ENCODE measurements at places on chromosomes 3 and 15.

GRCh38 chr3:79960594-79960993, 192.8 kb upstream of the ROBO1 start:
- DNase-seq, result no peak

- no peak for DNase-seq
These were observed 36.1 kb downstream of the LIPC start for GRCh38 chr15:58467722-58468423.

DNA sequence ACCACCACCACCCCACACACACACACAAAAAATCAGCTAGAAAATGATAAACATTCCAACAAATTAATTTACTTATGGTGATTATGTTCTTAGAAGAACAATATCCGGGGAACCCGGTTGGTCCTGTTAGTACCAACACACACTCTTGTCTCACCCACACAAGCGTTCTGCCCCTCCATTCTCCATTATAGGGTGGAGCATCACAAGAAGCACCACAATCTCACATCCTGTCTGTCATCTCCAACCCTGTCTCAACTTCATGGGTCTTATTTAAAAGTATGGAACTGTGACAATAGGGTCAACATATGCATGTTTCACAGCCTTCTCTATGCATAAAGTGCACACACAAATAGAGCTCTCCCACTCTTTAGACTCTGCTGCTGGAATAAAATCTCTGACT, 5.6 kb downstream of the GSK3B start:
- DNase-seq, result peak; percentile 25

GRCh38 chr15:90592131-90592881, 62.6 kb downstream of the CRTC3 start:
- no peak for DNase-seq

DNA sequence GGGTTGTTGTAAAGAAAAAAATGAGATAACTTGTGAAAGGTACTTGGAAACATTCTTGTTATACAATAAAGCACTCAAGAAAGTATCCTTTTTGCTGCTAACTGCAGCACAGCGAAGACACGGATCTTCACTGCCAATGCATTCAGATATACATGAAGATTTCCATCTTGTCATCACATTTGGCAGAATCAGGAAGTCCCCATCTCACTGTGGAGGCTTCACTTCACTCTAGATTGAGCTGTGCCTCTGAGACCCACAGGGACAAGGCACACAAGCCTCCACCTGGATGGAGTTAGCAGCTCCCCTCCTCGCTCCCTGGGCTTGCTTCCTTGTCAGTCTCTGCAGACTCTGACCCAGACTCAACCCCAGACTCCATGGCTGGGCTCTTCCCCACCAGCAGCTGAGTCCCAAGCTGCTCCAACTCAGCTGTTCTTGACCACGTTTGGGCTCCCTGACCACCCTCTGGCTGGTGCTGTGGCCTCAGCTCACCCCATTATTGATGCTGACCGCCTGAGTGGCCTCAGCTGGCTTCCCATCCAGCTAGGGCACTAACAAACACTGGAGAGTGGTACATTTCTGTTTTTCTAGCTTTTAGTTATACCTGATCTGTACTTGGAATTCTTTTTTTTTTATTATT, 45.4 kb upstream of the SMAD3 start:
- no peak for DNase-seq

GRCh38 chr3:117454254-117454653, 744.7 kb downstream of the TUSC7 start:
- DNase-seq, result no peak

- no peak for DNase-seq
These were observed 105.7 kb downstream of the LRTM1 start for GRCh38 chr3:54822206-54822605.

DNA sequence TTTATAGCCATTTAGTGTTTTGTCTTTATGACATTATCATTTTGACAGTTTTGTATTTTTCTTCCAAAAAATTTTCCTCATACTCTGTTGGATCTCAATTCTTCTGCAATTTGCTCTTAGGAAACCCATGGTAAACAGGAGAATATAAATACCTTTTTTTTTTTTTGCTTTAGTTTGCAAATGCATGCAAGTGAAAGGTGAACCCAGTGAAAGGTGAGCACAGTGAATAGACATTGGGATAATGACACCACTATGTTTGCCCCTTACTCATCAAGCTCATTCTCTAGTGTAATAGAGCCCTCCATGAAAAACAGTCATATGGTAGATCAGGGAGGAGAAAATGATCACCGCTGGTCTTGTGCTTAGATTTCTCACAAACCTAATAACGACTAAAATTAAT, 59.0 kb upstream of the TRPC1 start:
- no peak for DNase-seq

- no peak for DNase-seq
These were observed 10.1 kb downstream of the USP3 start for GRCh38 chr15:63514531-63514943.

- DNase-seq, result no peak
These were observed 189.8 kb downstream of the SLCO3A1 start for GRCh38 chr15:92043283-92043682.

DNA sequence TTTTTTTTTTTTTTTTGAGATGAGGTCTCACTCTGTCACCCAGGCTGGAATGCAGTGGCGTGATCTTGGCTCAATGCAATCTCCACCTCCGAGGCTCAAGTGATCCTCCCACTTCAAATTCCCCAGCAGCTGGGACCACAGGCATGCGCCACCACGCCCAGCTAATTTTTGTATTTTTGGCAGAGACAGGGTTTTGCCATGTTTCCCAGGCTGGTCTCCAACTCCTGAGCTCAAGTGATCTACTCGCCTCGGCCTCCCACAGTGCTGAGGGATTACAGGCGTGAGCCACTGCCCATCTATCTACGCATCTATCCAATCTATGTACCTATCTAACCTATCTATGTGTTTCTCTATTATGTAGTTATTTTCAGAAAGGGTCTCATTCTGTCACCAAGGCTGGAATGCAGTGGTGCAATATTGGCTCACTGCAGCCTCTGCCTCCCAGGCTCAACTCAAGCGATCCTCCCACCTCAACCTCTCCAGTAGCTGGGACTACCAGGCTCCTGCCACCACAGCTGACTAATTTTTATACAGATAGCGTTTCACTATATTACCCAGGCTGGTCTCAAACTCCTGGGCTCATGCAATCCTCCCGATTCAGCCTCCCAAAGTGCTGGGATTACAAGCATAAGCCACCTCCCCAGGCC, 20.2 kb upstream of the GPX1 start:
- no peak for DNase-seq

- peak; percentile 72 for DNase-seq
These were observed 1.8 kb downstream of the RCCD1 start for GRCh38 chr15:90956274-90957030.

DNA sequence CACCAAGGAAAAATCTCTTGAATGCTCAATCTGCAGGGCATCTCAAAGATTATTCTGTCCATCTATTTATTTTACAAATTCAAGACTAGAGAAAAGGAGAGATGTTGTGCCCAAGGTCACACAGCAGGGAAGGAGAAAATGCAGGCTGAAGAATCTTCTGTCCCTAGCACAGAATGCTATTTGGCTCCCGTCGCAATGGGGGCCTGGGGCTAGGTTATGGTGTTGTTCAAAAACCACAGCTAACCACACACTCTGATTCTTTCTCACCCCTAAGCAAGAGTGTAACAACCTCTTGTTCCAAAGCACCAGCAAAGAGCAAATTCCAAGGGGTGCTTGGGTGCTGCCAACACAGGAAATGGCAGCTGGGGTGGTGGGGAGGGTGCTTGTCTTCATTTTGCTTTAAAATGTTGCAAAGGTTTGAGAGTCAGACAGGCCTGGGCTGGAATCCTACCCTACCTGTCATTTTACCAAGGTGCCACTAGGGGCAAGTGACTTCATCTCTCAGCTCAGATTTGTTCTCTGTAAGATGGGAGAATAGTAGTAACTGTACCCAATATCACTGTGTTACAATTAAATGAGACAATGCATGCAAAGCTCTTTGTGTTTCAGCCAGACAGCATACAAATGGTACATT, 112.5 kb downstream of the ADAMTS9 start:
- no peak for DNase-seq

GRCh38 chr3:65995515-65995914, 43.2 kb downstream of the MAGI1 start:
- DNase-seq, result no peak

GRCh38 chr3:185822221-185823000, 2.4 kb downstream of the IGF2BP2 start:
- no peak for DNase-seq

DNA sequence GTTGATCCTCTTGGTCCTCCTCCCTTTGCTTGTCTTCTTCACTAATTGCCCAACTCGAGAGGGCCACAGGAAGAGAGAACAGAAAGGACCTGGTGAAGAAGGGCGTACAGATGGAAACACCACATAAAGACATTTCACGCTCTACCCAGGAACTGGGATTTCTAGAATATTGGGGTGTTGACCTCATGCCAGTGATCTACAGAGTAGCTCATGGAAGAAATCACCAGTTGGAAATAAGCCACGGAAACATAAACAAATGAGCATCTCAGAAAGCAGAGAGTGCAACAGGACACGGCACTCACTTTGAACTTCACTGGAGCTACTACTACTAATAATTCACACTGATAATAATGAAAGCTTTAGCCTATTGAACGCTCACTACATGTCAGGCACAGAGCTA, 84.6 kb upstream of the ARHGEF3 start:
- DNase-seq, result no peak

DNA sequence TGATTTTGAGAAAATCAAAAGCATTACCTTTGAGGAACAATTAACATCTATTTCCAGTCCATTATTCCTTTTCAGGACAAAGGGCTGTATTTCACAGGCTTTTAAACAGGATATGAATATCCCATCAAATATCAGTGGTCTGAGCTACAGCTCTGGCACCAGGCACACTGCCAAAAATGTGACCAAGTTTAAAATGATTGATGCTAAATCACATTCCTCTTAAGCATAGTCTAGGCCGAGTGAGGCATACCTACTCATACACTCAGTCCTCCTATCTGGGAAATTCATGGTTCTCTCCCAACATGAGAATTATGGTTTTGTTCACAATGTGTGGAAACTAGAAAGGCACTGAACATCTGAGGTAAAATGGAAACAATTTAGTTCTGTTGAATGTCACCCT, 683.5 kb downstream of the TUSC7 start:
- DNase-seq, result no peak

DNA sequence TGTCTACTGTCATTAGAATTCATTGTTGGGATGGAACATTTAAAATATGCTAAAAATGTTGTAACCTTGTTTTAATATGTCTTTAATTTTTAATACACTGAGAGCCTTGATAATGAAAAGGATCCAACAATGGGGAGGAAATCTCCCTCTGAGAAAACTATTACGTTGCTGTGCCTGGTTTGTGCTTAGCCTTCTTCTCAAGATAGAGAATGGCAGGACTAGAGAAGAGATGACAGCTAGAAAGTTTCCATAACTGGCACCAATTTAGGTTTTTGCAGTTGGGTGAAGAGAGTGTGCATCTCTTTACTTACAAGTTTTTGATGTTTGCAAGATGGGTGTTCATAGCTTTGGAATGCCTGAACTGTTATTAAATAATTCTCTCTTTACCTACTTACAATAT, 42.6 kb upstream of the NANOGP8 start:
- DNase-seq, result no peak

DNA sequence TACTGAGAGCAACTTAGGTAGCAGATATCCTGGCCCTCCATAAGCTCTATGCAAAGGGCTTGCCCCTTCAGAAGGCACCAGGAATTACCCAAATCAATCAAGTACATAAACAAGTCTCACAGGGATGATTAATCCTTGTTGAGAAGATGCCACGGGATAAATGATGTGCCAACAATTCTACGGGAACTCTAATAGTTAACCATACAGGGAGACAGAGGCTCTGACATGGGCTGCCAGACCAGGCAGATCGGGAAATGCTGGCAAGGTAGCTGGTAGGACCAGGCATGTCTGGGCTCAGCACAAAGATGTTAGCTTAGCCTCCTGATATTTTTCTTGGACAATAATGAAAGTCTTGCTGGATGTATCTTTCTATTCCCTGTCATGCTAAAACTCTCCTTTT, 249.3 kb upstream of the THBS1 start:
- DNase-seq, result no peak

DNA sequence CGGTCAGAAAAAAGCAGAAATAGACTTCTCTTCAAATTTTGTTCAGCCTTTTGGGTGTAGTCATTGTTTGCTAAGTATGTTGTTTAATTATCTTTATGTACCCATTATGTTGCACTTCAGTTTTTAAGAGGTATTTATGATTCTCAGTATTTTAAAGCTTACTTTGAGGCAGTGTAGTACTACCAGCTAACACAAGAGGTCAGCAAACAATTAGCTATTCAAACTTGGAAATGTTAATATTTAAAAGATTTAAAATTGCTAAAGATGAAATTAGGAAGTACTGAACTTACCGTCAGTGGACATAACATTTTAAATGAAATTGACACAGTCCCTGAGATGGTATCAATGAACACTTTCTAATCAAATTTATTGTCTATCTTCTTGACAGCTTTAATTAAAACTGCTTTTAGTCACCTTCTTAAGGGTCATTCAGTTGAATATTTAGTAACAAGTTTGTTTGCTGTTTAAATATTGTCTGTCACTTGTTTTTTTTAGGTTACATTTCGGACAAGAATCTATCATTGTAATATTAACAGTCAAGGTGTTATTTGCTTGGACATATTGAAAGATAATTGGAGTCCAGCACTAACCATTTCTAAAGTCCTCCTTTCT, 28.1 kb downstream of the NKIRAS1 start:
- no peak for DNase-seq

DNA sequence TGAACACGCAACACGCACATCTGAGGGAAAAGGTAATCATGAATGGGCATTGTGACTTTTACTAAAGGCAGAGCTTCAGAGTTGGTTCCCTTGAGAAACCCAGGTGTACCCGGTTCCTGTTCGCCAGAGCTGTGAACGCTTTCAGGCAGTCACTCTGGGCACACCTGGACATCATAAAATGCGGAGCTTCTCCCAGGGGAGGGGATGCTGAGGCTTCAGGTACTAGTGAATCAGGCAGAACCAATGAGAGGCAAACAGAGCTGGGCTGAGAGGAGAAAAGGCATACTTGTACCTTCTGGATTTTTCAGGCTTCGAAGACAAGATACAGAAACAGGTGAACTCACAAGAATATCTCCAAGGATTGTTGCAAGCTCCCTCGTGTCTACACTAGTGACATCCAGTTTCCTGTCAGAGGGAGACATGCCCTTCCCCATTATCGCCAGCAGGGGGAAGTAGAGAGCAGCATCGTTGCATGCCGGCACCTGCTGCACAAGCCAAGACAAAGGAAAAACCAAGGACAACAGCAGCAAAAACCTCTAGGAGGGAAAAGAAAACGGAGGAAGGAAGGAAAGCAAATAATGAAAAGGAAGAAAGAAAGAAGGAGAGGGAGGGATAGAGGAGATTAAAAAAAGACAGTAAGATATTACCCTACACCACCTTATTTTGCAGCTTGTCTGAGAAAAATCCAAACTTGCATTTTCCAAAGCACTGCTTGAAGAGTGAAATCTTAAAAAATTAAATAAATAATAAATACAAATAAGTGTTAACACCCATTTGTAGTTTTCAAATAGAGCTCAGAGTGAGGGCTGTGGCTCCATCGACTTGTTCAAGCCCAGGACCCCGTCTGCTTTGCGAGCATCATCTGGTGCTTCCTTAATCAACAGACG, 2.0 kb downstream of the AHSG start:
- peak; percentile 84 for DNase-seq

GRCh38 chr3:45736707-45737106, 47.5 kb downstream of the SACM1L start:
- DNase-seq, result peak; percentile 37

All from activated CD8-positive, alpha-beta T cell treated with anti-CD3 and anti-CD28 coated beads for 36 hours (primary cell).